ENCODE measurements at places on chromosomes 2 and 18.
A peak's percentile ranks its signal among the peaks of the same experiment; 100 is the strongest.

DNA sequence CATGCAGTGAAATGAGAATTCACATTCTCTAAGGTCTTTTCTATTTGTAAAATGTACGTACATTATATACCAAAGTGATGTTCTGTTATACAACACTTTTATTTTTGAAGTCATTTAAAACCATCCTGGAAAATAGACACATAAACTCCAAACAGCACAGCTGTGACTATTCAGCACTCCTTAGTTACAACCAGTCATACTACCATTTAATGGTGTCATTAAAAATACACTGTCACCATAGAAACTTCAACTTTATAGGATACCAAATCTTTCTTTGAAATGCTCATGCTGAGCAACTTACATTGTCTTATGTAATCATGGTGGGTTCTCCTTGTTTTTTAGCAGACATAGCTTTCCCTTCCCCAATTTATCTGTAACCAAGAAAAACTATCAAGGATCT lies 85.3 kb downstream of the METTL4 start:
- no peak for DNase-seq

DNA sequence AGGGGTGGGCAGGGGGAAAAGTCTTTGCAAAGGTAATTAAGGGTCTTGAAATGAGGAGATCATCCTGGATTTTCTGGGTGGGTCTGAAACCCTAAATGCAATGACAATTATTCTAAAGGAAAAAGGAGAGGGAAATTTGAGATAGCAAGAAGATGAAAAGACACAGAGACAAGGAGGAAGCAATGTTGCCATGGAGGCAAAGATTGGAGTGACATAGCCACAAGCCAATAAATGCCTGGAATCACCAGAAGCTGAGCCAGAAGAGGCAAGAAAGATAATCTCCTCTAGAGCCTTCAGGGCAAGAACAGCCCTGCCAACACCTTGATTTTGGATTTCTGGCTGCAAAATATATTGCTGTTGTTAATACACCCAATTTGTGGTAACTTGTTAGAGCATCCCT lies 1246.3 kb upstream of the PIK3C3 start:
- DNase-seq: no peak

GRCh38 chr2:40629768-40630434 lies 178.0 kb upstream of the SLC8A1 start:
- DNase-seq: no peak

- DNase-seq: peak; percentile 75
These were observed 13.6 kb upstream of the PELI1 start for GRCh38 chr2:64157792-64158191.

DNA sequence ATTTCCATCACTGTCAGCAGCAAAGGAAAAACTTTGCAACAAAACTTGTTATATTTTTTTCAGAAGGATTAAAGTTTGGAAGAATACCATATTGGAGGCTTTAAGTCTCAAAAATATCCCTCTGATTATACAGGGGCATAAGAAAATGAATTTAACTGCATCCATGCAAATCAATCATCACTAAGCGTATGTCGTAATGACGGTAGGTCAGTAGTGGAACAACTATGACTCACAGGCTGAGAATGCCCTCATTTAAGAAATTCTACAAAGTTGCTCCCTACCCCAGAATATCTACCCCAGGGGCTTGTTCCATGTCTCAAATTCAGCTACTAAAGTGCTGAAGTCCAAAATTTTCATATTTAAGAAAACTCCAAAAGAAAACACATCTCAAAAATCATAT lies 12.5 kb upstream of the NAB1 start:
- DNase-seq: peak; percentile 86

- no peak for DNase-seq
These were observed at the start of gene ICOS for GRCh38 chr2:203936535-203936934. TSS of gene ICOS (plus strand) at chr2:203936763. CDS start at chr2:203936815, 52 bp downstream.

DNA sequence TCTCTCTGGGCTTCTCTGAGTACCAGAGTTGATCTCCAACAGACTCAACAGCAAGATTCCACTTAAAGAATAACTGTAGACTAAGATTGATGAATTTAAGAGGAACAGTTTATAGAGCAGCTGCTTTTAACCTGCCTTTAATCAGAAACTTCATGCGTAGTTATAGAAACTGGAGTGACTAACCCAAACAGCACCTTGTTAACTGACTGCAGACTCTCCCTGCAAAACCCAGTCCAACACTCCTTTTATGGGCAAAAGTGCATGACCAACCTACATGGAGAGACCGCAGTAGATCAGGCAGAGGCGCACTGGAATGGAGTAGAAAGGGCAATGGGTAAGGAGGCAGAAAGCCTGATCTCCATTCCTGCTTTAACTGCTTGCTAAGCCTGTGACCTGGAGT lies 110.6 kb downstream of the NRP2 start:
- no peak for DNase-seq
